HT-29 (cell line): ENCODE measurements at places on chromosomes 16 and 17. TPM values are rescaled to one million over a fixed set of nuclear protein-coding genes. Genes with fewer than 3 reads are reported as not detected.

The SDK2 gene
- total RNA-seq, result not detected in 2 replicates

DNA sequence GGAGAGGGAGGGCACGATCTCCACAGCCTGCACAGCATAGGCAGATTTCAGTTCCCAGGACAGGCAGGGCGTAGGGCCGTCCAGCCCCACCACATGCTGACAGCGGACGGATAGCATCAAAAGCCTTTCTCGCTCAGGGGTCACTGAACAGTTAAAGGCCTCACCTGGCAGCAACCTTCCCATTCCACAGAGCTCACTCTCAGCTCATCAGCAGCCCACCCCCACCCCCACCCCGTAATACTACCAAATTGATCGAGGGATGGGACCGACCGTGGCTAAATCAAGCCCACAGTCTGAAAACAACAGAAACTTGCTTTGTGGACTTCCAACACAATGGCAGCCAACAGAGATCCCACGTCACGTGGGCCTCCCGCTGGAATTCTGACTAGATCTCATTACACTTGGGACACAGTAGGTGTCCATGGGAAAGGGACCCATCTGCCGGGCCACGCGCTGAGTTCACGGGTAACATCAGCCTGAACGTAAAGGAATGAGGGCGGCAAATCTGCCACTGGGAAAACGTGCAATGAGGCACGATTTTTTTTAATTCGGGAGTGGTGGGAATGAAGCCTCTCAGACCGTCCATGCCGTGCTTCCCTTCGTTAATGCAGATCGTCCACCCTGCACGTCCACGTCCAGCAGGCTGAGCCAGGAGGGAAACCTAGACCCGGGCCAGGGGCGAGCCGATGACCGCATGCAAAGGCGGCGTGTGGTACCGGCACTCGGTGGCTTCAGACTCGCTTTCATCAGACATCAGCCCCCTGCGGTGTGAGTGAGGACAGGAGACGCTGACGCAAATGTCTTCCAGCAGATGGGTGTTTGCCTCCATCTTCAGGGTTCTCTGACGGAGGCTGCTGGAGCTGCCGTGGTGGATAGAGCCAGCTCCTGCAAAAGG is 92.1 kb downstream of the TBC1D16 start:
- no peak for DNase-seq

The NOG gene
- not detected in 2 replicates for total RNA-seq

The ASGR1 gene
- total RNA-seq, result 0.52 TPM in 1 of 2 replicates, not detected in the other

DNA sequence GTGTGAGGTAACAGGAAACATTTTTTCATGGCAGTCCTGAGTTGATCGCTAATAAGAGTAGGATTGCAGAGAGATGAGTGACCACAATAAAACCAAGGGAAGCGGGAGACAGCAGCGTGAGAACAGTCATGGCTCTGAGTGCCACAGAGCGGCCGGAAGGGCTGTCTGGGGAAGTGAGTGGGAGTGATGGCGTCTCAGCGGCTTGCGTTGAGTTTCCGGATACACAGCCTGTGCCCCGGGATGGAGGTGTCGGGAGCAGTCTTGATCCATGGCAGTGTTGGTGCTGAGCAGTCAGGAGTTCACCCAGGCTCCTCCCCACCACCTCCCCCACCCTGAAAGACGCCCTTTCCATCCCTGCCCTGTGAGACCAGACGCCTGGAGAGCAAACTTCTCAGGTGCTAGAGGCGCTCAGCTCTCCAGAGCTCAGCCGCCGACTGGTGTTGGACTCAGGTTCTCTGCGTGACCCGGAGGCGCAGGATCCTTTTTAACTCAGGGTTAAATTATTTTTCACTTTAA is 59.8 kb downstream of the BANP start:
- no peak for DNase-seq

The UNC13D gene
- total RNA-seq, result 37.5 and 43.5 TPM in 2 replicates

DNA sequence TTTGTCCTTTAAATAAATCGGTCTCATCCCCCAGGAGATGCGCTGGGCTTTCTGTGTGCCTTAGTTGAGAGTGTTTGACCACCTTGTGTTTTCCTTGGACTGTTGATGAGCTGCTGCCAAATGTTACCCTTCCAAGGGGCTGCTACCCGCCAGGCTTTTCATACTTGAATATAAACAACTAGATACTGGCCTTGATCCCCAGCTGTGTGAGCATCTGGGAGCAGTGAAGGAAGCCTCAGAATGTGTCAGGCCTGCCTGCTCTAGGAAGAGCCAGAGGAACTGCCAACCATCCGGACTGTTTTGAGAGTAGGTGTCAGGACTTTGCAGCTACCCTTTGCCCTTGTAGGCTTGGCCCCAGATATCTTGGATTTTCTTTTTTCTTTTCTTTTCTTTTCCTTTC is 57.8 kb downstream of the LDHD start:
- DNase-seq, result no peak

DNA sequence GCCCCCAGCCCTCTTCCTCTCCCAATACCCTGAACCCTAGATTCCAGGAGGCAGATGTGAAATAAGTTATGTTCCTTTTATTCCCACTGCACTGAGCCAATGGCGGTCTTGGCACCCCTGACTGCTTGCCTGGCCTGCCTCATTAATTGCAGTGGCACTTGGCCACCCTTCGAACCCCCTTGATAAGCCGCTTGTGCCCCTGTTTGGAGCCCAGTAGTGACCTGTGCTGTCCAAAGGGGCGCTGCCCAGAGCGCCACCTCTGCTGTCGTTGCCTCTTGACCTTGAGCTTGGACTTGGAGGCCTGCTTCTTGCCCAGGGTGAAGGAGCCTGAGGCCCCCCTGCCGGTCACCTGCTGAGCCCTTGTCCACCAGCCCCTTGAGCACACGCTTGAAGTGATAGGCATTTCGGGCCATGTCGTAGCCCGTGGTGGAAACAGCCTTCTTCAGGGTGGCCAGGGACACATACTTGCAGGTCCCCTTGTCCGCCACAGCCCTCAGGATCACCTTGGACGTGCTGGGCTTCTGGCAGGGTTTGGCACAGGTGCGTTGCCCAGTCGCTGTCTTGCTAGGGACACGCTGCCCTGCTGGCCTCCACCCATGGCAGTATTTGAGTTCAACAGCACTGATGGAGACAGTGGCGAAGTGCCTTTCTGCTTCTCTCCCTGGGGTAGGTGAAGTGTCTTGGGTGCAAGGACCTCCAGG is 5.7 kb downstream of the SGCA start:
- DNase-seq, result no peak

The TPSAB1 gene
- total RNA-seq, result not detected in 2 replicates

GRCh38 chr17:19771971-19772630 is 24.0 kb upstream of the ALDH3A1 start:
- DNase-seq, result no peak

The XAF1 gene
- total RNA-seq, result 1.5 and 2.2 TPM in 2 replicates

- DNase-seq, result no peak
These were observed 18.6 kb downstream of the TMEM98 start for GRCh38 chr17:32946375-32947135.

DNA sequence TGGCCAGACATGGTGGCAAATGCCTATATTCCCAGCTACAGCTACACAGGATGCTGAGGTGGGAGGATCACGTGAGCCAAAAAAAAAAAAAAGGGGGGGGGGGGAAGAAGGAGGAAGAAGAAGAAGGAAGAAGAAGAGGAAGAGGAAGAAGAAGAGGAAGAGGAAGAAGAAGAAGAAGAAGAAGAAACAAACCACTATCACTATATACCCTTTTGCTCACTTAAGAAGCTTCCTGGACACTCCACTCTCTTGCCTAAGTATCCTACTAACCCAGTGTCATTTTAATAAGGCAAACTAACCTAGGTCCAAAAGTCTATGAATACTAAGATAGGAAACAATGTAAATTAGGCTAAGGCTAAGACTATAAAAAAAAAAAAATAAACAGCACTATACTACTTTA is 54.8 kb downstream of the GPATCH8 start:
- DNase-seq, result no peak

- no peak for DNase-seq
These were observed 16.1 kb upstream of the NPTX1 start for GRCh38 chr17:80492343-80493136.

GRCh38 chr16:31125844-31126243 is 8.4 kb downstream of the KAT8 start:
- no peak for DNase-seq

GRCh38 chr17:81567191-81567590 is 15.0 kb upstream of the FAAP100 start:
- no peak for DNase-seq

The KRT31 gene
- total RNA-seq, result not detected in 2 replicates

- DNase-seq, result no peak
These were observed 83.5 kb upstream of the WSCD1 start for GRCh38 chr17:5986644-5987043.

The CA10 gene
- total RNA-seq, result not detected in 2 replicates

The CES1 gene
- total RNA-seq, result not detected in 2 replicates

GRCh38 chr17:81429821-81430551 is 34.7 kb downstream of the BAHCC1 start:
- no peak for DNase-seq

DNA sequence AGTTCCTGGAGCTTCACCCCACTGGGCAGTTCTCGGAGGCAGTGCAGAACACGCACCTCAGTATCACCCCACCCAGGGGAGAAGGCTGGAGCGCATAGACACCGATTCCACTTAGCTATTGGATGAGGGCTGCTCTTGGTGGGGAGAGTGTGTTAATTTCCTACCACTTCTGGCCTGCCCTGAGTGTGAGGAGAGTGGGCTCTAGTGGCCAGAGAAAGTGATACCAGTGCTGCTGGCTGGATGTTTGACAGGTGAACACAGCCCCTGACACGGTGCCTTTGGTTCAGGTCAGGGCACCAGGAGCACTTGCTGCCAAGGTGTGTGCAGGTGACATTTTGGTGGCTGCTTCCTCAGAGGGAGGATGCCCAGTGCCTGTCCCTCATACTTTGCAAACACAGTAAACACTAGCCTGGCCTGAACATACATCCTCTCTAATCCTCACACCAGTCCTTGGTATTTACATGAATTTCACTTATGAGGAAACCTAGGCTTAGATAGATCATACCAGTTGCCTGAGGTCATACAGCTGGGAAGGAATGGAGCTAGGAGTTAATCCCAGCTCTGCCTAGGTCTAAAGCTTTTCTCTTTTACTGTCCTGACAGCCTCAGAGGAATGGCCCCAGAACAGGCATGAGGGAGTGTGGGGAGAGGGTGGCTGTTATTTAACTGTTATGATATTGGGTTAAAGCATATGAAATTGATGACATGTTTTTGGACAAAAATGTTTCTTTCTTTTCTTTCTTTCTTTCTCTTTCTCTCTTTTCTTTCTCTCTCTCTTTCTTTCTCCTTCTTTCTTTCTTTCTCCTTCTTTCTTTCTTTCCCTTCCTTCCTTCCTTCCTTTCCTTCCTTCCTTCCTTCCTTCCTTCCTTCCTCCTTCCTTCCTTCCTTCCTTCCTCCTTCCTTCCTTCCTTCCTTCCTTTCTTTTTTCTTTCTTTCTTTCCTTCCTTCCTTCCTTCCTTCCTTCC is 21.0 kb upstream of the ITGAX start:
- peak; percentile 69 for DNase-seq

GRCh38 chr17:40437095-40437732 is 6.0 kb upstream of the IGFBP4 start:
- DNase-seq, result no peak

- DNase-seq, result peak; percentile 66
These were observed 53.0 kb downstream of the VAC14 start for GRCh38 chr16:70747703-70748631.

DNA sequence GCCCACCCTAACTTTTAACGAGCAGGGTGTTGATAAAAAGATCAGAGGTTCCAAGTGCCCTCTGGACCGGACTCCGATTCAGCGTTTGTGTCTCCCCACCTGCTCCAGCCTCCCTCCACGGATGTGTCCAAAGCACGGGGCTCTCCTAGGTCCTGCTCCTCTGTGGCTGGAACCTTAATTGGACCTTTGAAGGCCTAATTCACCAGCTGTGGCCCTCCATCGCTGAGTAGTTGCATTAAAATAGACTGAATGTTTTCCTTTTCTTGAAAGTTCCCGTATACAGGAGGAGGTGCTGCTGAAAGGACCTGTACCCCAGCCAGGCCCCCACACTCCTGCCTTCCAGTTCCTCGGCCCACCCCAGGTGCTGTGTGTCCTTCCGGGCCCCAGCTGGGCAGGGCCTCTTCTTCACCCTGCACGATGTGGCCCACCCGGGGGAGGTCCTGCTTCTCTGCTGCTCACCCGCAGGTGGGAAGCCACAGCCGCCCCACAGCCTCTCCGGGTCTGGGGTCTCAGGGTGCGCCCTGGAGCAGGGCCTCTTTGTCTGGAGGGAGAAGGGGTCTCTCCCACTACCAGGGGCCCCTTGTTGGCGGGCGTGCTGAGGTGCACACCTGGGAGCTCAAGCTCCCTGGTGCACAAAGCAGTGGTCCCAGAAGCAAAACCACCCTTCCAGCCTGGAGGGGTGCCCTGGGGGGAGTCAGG is 1.3 kb upstream of the CACNA1H start:
- no peak for DNase-seq

DNA sequence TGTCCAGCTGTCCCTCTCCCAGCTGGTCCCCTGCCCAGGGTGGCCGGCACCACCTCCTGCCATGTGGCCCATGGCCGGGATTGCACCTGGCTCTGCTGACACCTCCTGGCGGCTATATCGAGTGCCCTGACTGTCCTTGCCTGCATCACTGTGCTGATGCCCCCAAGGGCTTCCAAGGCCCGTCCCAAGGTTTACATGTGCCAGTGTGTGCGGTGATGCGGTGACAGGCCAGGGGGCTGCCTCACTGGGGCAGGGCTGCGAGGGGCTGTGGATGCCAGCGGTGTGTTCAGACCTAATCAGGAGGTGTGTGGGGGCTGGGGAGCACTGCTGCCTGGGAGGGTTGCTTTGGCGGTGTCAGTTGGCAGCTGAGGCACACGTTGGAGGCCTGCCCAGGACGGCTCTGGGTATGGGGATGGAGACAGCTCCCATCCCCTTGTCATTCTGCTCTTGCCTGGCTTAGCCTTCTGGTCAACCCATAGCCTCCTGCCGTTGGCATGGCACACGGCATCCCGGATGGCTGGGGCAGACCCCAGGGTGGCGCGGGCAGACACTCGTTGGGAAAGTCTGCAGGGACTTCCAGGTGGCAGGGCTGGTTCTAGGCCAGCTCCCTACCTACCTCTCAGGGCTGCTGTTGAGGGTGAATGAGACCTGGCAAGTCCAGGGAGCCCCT is 5.5 kb downstream of the MAP2K3 start:
- no peak for DNase-seq

DNA sequence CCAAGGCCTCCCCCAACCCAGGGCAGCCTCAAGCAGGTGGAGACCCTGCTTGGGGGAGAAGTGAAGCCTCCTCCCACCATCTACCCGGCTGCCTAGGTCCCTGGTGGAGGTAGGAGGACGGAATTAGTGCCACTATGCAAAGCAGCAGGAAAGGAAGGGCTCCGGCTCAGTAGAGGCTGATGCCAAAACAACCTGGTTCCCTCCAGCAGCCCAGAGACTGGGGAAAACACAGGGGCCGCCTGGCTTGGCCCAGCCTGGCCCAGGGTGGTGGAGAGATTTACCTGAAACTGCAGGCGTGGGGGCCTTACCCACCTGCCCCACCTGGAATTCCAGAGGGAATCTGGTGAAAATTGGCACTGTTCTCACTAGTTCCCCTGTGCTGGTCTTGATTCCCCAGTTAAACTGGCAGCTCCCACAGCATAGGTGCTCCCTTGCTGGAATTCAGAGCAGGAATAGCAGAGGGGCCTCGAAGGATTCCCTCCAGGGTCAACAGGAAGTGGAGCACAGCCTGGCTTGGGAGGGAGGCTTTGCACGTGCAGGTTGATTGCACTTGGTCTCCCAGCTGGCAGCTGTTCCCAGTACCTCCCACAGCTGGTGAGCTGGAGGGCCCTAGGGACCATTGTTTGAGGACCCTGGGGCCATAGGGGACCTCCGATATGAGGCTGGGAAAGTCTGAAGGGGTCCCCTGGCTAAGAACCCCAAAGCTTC is 4.5 kb downstream of the CD79B start:
- DNase-seq, result no peak
